Putamen (tissue), 1 donor: ENCODE measurements at places on chromosomes 16 and 17.

DNA sequence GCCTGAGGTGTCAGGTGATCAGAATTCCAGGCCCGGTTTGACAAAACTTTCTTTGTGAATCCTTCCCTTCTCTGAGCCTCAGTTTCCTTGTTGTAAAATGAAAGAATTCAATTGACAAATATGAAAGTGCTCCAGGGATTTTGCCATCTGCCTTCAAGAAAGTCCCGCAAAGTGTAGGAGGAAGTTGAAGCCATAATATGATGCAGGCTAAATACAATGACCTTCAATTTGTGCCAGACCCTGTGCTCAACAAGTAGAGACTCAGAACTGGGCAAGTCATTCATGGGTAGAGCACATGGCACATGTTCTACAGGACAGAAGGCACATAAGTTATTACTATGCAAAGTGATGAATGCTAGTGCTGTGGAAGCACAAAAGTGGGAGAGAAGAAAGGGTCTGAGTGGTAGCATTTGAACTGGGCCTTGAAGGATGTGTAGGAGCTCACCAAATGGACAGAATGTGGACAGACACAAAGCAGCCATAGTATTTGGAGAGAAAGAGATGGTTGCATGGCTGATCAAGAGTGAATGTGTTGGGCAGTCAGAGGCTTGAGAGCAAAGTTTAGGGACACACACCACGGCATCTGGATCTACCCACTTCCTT lies 2.4 kb upstream of the SCIMP start:
- DNase-seq: no peak

GRCh38 chr17:8320262-8320661 lies 10.2 kb downstream of the ARHGEF15 start:
- DNase-seq: no peak

DNA sequence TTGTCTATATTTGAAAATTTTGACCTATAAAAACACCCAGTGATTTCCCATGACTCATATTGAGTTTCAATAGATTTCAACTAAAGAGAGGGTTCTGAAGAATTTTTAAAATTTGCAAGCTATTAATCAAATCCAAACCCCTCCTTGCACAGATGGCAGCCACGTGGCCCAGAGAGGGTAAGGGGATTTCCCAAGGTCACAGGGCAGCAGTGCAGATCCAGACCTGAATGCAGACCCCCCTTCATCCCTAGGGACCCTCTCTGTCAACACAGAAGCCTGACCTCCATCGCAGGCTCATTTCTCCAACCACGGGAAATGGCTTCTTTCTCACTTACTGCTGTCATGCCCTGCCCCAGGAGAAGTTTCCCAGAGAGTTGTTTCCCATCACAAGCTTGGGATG lies 24.7 kb upstream of the CES5A start:
- DNase-seq: no peak

DNA sequence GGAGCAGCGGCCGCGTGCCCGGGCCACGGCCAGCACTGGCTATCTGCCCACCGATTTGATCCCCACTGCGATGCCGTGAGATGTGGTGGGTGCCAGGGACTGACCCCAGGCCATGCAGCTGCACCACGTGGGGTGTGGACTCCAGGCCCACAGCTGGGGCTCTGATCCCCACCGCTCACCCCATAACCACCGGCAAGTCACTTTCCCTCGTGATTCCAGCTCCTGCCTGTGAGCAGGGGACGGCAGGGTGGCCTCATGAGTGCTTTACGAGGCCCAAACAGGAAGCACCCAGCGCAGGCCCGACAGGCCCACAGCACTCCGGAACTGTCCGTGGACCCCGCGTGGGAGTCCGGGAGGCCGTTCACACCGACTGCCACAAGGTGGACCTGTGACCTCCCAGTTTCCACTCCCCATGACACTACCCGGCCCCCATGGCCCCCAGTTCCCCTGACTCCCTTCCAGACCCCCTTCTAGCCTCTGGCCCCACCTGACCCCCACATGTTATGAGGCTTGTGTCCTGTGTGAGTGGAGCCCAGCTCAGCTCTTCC lies 616 bp downstream of the PTX4 start:
- DNase-seq: no peak

GRCh38 chr17:38868817-38869525 lies 887 bp upstream of the LASP1 start:
- peak; percentile 90 for DNase-seq
